A549 treated with CpdA at 1 μM for 4 hours (cell line): ENCODE measurements at places on chromosomes 1 and 21. TPM values are rescaled to one million over a fixed set of nuclear protein-coding genes. Genes with fewer than 3 reads are reported as not detected.

The KIRREL1 gene
- 29.3 to 41.0 TPM (median 38.6 TPM) in 5 replicates for total RNA-seq

The FAM72B gene
- total RNA-seq: 6.3 to 8.8 TPM (median 6.8 TPM) in 5 replicates

The OPRD1 gene
- total RNA-seq: 0.02 to 0.06 TPM (median 0.04 TPM) in 4 of 5 replicates, not detected in the other

The DCDC2B gene
- total RNA-seq: not detected in 5 replicates
